ENCODE measurements at places on chromosomes 7 and 10. TPM values are rescaled to one million over a fixed set of nuclear protein-coding genes. Genes with fewer than 3 reads are reported as not detected.

GBX1 gene
- polyA plus RNA-seq, result 0.22 TPM

GRCh38 chr7:919114-919442, 35.4 kb downstream of the ADAP1 start:
- no peak for DNase-seq

- DNase-seq, result no peak
These were observed 135.4 kb upstream of the NAMPT start for GRCh38 chr7:106420210-106420609.

DNA sequence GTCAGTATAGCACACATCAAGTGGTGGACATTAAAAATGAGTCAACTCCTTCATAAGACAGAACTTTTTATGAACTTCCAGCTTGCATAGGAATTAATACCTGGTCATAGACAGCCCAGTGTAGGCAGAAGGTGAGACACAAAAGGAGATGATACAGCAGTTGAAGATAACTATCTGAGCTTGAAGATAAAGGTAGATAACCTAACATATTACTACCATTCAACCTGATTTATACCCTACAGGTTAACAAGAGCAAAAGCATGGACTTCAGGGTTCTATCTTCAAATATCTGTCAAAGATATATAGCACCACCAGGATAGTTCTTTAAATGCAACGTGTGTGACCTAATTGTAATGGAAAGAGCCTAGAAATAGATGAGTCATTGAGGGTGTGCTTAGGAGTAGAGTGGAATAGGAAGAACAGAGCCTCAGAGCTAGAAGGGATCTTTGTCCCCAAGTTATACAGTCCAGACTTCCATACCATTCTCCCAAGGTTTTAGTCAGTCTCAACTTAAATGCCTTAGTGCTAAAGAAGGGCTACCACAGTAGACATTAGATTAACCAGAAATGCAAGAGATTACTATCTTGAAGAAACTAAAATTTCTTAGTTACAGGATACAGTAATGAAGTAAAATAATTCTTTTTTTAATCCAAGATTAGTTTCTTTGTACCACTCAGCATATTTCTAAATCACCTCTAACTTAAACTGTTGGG, 9.2 kb downstream of the ZNF800 start:
- DNase-seq, result no peak

GRM3 gene
- polyA plus RNA-seq, result 0.33 TPM

- DNase-seq, result no peak
These were observed 14.7 kb downstream of the CDNF start for GRCh38 chr10:14822879-14823755.

DNA sequence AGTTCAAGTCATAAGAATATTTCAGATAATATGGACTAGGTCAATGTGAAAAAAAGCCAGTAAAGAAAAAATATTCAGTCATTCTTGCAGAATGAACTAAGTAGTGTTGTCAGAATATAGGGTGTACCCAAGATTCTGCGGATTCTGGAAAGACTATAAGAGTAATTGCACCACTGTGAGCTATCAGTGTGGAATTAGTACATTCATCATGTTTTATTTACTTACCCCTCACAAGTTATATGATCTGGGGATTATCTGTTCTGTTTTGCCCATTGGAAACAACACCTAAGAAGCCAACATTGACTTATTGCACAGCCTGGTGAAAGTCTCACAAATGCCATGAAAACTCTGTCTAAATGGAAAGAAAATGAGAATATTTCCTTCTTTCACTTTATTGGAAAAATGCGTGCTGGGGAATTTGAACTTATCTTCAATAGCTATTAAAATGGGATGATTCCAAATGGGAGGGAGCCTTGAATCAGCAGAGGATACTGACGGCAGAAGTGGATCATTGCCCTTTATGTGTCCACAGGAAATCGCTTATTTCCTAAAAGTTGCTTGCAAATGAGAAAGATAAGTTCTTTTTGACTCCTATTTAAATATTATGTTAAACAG, 563.3 kb upstream of the POM121L12 start:
- no peak for DNase-seq

INMT gene
- 2.8 TPM for polyA plus RNA-seq
